ENCODE measurements at places on chromosomes 7 and 10.

DNA sequence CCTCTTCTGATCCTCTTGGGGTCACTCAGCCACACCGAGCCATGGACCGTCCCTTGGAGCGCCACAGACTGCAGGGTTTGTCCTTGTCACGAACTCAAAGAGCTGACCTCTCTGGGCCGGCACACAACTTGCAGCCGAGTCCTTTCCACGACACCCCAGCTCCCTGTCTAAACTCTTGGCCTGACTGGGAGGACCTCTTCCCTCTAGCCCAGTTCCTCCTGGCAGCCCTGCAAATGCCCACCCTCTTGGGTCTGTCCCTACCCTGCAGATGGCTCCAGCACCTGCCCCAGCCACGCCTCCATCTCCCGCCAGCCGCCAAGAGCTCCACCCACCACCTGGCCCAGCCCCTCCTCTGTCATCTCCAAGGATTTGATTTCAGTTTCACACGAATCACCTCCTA lies 339.2 kb downstream of the DNAJB6 start:
- no peak for DNase-seq

- no peak for DNase-seq
Observed at GRCh38 chr10:45152726-45153125, 152.0 kb downstream of the ZNF22 start.

DNA sequence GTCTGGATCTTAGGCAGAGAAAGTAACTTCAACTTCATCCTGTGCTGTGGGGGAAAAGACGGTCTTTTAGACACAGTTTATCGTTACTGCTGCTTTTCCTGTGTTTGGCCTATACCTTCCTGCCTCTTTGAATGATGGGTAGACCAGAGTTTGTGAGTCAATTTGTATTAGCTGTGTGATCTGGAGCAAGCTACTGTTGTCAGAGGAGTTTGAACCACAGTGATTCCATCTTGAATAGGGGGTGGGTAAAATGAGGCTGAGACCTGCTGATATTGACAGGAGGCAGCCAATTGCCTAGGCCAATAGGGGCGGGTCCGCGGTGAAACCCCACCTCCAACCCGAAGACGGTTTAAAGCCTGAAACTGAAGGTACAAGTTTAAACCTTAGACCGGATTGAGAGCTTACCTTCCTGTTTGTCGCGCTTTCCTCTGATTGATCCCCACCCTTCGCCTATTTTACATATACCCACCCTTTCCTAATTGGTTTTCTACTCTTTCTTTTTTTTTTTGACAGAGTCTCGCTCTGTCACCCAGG lies 35.8 kb upstream of the EIF4H start:
- no peak for DNase-seq

DNA sequence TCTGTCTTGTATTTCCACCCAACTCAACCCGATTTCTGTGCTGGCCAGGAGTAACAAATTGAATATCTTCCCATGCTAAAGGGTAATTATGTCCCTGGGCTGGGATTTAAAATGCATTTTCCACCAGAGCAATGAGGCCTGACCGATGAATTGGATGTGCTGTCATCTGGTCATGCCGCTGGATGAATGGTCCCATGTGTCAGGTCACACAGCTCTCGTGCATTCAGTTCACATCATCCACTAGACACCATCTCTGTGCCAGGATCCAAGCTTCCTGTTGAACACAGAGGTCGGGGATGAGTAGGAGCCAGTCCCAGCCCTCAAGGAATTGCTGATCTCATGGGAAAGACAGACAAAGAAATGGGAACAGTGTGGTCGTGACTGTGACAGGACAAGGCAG lies 200.8 kb downstream of the ADRA2A start:
- no peak for DNase-seq

GRCh38 chr10:75899816-75900390 lies 468.5 kb downstream of the LRMDA start:
- DNase-seq = no peak

- DNase-seq = no peak
Observed at GRCh38 chr7:54355842-54356241, 186.3 kb upstream of the VSTM2A start.

DNA sequence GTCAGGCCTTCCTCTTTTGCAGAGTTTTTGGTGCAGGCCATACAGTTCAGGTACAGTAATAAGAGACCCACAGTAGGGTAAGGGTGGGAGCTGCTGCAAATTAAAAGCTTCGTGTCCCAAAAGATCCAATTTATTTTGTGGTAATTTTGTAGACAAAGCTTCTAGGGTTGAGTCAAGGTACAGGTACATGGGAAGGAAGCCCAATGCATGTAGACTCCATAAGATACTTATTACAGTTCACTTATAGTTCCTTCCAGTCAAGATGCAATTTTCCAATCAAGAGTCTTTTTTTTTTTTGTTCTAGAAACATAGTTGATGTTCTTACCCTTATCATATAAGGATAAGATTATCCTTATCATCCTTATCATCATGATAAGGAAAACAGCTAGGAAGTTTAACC lies at the start of gene TAS2R4:
TSS of gene TAS2R4 (plus strand) at position 301 of the 400 bp plus-strand sequence. CDS start 1,815 bp downstream, outside the sequence.
- DNase-seq = no peak

DNA sequence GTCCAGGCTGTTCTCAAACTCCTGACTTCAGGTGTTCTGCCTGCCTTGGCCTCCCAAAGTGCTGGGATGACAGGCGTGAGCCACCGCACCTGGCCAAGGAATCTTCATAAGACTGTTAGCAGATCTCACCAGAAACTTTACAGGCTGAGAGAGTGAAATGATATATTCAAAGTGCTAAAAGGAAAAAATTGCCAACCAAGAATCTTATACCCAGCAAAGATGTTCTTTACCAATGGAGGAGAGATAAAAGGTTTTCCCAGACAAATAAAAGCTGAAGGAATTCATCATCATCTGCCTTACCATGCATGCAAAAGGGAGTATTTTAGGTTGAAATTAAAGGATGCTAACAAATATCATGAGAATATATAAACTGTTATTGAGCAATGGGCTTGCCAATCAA lies 23.6 kb downstream of the GIMAP7 start:
- DNase-seq = no peak

- no peak for DNase-seq
Observed at GRCh38 chr7:155880721-155881120, 68.5 kb upstream of the SHH start.

- no peak for DNase-seq
Observed at GRCh38 chr7:29170781-29171180, 23.8 kb upstream of the CHN2 start.

All from hypothalamus (tissue), 51 donors.